ENCODE measurements at places on chromosomes 3 and 15.

DNA sequence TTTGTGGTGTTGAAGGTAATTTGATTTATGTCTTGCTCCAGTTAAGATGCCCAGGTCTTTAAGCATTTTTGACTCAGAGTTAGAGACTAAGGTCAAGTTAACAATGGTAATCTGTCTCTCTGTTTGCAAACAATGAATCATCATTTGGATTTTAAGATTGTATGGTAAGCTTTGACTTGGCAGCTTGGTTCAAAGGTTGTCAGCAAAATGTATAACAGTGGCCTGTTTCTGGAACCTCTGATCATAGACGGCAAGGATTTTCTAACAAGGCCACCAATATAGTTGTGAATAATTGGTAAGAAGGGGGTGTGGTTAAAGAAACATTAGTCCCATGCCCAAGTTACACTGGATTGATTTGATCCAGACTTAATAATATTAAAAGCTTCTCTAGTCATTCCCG, 775.2 kb upstream of the GOLIM4 start:
- peak; percentile 90 for DNase-seq

- DNase-seq, result no peak
Measured at GRCh38 chr3:70557976-70558375, 245.5 kb upstream of the MDFIC2 start.

DNA sequence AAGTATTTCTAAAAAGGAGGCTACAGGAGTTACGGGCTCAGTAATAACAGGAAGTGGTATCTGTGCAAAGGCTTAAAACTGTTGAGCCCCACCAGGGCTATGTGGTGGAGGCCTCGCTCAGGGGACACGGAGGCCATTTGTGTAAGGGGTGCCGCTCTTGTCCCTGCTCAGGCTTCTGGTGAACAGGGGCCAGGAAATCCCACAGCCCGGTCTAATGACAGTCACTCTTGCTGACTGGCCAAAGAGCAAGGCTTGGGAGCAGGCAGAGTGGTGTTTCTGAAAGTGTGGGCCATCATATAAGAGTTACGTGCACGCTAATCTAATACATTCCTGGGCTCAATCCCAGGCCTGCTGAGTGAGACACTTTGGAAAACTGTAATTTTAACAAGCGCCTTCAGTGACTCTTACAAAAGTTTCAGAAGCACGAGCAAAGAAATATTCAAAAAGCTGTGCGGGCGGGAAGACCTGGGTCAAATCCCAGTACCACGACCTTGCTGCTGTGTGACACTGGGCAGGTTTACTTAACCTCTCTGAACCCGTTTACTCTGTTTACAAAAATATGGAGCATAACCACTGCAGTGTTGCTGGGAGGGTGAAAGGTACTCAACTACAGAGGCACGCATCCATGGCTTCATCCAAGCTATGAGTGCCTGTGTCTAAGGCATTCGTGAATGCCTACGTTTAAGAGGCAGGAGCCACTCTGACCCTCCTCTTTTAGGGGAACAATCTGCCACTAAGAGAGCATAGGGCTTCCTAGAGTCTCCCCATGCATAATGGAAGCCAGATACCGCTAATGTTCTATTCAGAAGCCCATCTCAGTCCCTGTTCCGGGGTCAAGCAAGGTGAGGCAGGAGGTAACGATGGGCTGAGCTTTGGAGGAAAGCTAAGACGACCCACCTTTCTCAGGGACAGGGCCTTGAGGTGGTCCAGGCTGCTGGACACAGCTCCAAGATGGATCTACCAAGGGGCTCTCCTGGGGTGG, 2.0 kb downstream of the ATP10A start:
- no peak for DNase-seq

DNA sequence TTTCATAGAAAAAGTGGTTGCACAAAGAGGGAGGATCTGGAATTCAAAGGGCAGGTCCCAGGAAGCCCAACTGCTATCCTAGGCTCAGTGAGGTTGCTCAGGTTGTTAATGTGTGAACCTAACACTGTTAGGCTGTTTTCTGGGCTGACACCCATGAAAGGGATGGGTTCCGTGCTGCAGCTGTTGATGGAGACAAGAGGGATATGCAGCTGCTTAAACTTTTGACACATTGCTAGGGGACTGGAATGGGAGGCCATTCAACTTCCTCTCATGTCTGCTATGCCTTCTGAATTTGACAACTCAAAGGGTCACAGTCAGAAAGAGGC, 198.0 kb upstream of the NR2E3 start:
- no peak for DNase-seq

DNA sequence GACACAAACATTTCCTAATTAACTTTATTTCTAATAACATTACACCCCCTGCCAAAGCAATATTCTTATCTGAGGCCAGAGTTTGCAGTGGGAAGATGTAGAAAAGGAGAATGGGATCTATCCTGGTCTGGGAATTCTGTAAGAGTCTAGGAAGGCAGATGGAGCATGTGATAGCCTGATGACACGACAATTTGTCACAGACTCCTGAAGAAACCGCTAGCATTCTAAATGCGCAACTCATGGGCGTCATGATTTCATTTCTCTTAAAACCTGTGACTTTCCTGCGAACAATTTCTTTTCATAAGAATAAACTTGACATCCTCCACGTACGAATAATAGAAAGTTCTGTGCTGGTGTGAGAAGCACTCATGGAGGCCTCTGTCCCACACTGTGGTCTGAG, 72.9 kb upstream of the ATP10A start:
- peak; percentile 11 for DNase-seq

DNA sequence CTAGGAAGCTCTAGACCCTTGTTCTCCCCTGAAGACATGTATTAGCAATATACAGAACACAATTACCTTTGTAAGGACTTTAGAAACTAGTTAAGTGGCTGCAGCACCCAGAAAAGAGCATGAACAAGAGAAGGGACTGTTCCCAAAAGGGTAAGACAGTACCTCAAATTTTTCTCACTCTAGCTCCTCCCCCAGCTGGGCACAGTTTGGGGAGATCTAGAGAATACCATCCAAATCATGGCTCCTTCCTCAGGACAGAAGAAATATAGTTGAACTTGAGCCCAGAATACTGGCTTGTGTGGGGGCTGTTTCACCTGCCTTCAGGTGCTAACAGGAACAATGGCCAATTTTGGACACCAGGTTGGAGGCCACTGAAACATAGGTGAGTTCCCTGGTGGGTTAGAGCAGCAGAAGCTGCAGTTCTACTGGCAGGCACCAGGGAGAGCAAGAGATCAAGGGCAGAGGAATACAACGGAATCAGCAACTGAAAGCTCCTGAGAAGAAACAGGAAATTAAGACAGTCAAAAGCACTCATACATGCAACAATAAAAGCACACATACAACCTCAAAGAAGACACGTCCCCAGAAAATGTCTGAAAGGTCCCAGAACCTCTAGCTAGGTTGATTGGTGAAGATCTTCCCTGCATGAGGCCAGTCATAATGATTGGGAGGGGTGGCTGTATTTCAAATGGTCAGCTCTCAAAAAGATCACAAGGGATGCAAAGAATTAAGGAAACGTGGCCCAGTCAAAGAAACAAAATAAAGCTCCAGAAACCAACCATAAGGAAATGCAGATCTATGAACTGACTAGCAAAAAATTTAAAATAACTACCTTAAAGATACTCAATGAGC, 104.9 kb upstream of the ASB14 start:
- DNase-seq, result peak; percentile 78

GRCh38 chr3:2896308-2896939, 213.8 kb downstream of the IL5RA start:
- no peak for DNase-seq

GRCh38 chr3:34073961-34074360, 275.5 kb downstream of the PDCD6IP start:
- DNase-seq, result no peak

DNA sequence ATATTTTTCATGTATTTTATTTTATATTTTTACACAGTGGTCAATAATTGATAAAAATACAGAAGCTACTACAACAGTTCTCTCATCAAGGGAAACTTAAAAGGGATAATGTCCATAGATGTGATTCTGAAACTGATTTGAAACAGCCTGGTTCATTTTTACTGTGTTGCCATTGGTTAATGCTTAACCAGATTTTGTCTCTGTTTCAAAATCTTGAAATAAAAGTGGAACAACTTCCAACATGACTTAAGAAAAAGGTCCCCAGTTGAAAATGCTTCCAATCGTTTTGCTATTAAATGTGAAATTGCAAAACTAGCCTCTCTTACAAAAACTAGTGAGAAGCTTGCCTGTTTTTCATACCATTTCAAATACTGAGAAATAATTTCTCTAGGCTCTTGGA, 240.7 kb downstream of the LPP start:
- no peak for DNase-seq

GRCh38 chr3:129605203-129605921, 1.1 kb downstream of the PLXND1 start:
- DNase-seq, result no peak

DNA sequence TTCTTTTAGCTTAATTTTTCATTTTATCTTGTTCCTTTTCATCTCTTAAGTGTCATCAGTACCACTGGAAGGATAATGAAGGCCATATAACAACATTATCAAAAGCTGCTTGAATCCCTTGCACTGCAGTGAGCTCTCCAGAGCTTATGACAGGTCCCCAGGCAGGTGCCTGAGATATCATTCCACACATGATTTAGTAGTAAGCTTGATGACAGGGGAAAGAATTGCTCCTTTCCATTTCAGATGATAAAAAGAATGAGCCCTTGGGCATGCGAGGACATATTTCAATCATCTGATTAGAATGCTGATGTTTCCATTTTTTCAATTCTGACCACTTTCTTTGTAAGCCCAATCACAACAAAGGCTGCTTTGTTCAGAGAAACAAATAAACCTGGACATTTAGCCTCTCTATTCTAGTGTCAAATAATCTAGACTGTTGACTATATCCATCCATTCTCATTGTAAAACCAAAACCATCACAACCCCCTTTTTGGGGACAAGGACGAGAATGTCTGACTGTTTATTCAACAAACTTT, 567.8 kb downstream of the IGSF11 start:
- no peak for DNase-seq

GRCh38 chr15:100722551-100723314, 120.3 kb downstream of the ASB7 start:
- no peak for DNase-seq

DNA sequence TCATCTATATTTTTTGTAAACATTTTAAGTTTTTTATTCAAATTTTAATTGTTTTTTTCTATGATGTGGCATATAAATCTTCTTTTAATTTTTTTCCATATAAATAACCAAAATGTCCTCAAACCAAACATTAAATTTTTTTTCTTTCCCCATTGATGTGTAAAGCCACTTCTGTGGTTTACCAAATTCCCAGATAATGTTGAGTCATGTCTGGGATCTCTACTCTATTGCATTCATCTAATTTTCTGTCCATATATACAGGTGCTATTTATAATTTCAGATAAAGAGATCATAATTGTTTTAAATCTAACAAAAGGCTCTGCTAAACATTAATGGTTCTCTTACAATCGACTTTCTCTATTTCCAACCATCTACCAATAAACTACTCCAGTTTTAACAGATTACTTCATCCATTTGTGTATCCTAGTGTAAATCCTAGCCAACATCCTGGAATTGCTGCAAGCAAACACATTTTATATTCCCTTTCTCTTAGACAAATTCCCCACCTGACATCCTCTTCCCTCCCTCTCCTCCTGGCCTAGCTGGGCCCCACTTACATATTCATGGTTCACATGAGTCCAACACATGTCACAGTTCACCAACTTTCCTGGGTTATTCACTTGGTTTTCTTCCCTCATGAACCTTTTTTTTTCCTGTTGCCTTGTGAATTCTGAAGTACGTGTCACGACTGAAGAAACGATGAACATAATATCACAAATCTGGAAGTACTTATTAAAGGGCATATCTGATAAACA, 368.0 kb upstream of the AGTR1 start:
- DNase-seq, result no peak

DNA sequence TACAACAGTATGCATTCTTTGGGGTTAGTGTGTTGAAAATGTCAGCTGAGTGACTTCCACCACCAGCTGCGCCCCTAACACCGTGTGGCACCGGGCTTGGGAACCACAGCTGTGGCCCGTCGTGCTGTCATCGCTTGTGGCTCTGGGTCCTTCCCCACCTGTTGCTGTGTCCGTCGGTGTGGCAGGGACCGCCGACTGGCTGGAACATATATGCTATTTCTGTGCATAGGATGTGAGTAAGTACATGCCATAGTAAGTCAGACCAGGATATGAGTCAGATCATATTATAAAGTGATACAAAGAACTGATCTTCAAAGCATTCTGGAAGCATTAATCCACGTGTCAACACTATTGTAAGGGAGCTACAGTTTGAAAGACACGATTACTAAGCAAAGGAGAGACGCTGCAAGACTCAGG, 31.9 kb downstream of the EHD4 start:
- DNase-seq, result peak; percentile 98

DNA sequence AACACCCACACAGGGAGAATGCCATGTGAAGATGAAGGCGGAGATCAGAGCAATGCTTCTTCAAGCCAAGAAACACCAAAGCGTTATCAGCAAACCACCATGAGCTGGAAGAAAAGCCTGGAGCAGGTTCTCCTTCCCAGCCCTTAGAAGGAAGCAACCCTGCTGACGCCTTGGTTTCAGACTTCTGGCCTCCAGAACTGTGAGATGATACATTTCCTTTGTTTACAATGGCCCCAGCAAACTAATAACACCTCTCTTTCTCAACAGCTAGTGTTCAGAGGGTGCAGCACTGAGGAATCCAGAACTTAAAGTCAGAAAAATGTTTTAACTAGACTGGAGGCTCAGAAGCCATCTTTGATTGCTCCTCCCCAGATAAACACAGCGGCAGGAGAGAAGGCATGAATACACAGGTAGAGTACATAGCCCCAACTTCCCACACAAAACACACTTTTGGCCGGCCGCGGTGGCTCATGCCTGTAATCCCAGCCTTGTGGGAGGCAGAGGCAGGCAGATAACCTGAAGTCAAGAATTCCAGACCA, 132.4 kb upstream of the LPP start:
- DNase-seq, result peak; percentile 81

DNA sequence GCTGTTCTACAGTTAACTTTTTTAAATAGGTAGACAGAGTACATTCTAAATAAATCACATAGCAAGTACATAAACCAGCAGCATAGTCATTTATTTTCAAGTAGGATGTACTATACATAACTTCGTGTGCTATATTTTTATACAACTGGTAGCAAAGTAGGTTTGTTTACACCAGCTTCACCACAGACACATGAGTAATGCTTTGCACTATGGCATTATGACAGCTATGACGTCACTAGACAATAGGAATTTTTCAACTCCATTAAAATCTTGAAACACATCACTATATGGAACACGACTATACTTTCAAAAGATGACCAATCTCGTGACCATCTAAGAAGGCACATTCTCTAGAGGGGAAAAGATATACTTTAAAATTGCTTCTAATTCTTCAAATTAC, 3.5 kb downstream of the TEX55 start:
- DNase-seq, result peak; percentile 79

All from PC-3 (cell line).